Lung (tissue), 17 donors: ENCODE measurements at places on chromosomes 7 and 10. TPM values are rescaled to one million over a fixed set of nuclear protein-coding genes. Genes with fewer than 3 reads are reported as not detected.

- no peak overlapping the region for H3K27ac ChIP-seq
- DNase-seq, result no peak
- no peaks in the 10 kb centered on the region for H3K27me3 ChIP-seq
- H3K4me1 ChIP-seq, result no peaks in the 10 kb centered on the region
Measured at GRCh38 chr10:122445469-122445868, 9.0 kb upstream of the ARMS2 start.

- H3K4me1 ChIP-seq, result no peaks in the 10 kb centered on the region
- no peak for DNase-seq
- H3K4me3 ChIP-seq, result no peak overlapping the region
- peaks cover 15% of the 10 kb centered on the region for H3K36me3 ChIP-seq
- no peak overlapping the region for H3K27ac ChIP-seq
Measured at GRCh38 chr10:103804871-103805270, 50.5 kb downstream of the SH3PXD2A start.

Gene CHRM2
- 0.68 TPM for total RNA-seq

Gene ETV1
- 85.3 TPM for total RNA-seq

Gene MSS51
- total RNA-seq, result 4.1 TPM

Gene INHBA
- 2.8 TPM for total RNA-seq

Gene SAMD9L
- total RNA-seq, result 21.4 TPM
